ENCODE measurements at places on chromosomes 2 and 18.

DNA sequence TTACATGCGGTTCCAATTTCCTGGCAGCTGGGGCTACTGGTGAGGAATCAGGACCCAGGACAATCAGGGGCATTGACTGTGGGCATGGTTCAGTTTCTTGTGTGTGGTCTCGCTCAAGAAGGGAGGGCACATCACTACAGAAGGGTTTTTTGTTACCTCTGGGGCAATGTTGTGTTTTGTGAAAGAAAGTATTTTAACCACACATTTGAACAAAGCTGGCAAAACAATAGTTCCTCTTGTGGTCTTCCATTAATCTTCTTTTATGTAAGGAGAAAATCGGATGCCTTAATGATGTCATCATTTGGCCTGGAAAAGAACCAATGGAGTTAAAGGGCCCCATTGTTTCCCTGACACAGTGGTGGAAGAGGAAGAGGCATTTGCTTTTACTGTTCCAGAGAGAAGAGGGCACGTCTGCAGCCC lies 197.4 kb downstream of the SH3BP4 start:
- DNase-seq, result no peak

DNA sequence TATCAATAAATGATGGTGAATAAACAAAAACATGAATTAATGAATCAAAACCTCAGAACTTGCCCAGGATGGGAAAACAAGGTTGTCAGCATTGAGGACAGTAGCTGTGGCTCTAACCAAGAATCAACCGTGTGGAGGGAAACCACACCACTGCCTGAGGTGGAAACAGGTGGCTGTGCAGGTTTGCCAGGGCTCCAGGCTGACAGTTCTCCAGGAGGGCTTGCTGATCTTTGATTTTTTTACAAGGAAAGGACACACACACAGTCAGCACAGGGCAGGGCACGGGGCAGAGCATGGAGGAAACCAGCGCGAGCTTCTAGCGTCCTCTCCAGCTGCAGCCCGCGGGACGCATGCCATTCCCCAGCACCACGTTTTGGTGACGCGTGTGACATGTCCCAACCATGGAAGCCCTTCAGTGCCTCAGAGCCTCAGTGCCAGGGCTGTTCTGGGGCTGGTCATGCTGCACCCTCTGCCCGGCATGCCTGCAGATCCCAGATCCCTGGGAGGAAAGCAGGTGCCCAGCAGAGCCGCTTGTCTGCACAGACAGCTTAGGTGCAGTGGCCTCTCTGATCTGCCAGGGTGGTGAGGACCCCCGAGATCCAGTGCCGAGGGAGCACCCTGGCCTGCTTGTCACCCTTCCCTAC lies 15.8 kb upstream of the AGXT start:
- no peak for DNase-seq

DNA sequence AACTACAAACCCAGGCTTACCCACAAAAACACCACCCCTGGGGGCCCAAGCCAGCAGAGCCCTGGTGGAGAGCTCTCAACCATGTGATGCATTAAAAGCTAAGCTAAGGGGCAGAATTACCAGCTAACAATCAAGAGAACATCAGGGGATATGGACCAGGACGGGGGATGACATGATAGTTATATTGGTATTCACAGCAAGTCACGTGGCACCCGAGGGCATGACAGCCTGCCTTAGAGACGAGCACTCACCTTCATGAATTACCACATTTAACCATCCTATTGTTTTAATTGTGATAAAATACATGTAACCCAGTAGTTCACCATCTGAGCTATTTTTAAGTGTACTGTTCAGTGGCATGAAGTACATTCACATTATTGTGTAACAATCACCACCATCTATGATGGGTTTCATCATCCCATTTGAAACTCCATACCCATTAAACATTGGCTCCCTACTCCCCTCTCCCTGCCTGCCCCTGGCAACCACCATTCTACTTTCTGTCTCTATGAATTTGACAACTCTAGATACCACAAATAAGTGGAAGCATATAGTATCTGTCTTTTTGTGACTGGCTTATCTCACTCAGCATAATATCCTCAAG lies 245.6 kb downstream of the ANAPC1 start:
- DNase-seq, result no peak

DNA sequence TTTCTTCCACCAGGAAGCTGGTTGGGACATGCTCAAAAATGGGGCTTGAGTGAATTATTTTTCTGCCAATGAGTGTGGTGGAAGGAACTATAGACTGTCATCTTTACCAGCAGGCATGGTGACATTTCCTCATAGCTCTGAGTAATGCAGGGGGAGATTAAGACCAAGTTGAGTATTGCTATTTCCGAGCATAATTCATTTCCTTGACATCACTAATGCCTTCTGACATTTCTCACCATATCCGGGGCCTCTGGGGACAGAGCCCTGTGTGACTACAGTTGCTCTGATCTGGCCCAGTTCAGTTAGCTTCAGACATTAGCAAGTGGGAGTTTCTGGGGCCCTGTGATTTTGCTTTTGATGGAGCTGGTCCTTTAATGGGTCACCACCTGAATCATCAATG lies 410.4 kb downstream of the MEIS1 start:
- no peak for DNase-seq

- DNase-seq, result no peak
Observed at GRCh38 chr2:191552066-191552465, 125.9 kb upstream of the NABP1 start.

- DNase-seq, result no peak
Observed at GRCh38 chr2:47819834-47820233, 36.9 kb downstream of the MSH6 start.

DNA sequence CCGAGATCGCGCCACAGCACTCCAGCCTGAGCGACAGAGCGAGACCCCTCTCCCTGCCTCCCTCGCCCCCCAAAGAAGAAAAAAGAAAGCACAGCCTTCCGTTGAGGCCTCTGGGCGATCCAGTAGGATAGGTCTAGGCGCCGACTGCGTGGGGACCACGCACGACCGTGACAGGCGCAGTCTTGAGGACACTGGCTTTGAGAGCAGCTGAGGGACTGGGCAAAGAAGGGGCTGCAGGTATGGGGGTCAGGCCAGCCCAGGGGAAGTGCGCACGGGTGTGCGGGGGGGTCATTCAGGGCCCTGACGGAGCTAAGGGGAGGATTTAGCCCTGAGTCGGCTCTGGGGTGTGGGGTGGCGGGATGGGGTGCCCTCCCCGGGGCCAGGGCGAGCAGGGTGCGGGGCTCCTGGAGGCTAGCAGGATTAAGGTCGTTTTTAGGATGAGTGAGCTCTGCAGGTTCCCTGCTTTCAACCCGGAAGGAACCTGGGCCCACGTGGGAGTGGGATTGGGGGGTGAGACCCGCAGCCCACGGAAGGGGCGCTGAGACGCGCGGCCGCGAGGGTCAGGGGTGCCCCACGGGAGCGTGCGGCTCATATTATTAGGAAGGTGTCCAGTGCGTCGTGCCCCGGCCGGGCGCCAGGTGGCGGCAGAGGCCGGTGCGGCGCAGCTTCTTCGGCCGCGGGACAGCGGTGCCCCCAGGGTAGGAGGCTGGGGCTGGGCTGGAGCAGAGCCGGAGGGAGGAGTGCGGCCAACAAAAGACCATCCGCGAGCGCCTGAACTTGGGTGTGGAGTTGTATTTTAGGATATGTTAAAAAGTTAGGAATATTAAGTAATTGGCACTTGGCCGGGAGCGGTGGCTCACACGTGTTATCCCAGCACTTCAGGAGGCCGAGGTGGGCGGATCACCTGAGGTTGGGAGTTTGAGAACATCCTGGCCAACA lies 20.5 kb upstream of the ZNF236 start:
- peak; percentile 63 for DNase-seq

DNA sequence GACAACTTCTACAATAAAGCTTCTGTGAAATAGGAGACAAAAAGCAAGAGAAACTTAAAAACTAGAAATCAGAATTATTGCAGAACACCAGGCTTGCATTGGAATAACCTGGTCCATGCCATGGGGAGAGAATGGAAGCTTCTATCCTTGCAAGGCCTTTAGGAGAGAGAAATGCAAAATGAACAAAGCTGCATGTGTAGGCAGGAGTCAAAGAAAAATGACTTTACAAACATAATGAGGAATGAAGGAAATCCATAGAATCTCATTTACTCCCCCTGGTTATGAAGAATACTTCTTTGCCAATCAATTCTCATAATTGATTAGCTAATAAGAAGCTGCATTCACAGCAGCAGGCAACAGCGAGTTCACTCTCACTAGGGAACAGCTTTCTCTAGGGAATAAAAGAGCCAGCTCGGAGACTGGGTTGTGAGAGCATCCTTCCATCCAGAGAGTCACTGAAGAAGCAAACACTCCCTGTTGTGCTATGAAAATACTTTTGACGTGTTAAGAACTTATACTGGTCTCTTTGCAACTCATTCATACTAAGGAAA lies 235.9 kb upstream of the LRATD1 start:
- no peak for DNase-seq

GRCh38 chr2:125925891-125926546 lies 729.9 kb upstream of the GYPC start:
- DNase-seq, result no peak

DNA sequence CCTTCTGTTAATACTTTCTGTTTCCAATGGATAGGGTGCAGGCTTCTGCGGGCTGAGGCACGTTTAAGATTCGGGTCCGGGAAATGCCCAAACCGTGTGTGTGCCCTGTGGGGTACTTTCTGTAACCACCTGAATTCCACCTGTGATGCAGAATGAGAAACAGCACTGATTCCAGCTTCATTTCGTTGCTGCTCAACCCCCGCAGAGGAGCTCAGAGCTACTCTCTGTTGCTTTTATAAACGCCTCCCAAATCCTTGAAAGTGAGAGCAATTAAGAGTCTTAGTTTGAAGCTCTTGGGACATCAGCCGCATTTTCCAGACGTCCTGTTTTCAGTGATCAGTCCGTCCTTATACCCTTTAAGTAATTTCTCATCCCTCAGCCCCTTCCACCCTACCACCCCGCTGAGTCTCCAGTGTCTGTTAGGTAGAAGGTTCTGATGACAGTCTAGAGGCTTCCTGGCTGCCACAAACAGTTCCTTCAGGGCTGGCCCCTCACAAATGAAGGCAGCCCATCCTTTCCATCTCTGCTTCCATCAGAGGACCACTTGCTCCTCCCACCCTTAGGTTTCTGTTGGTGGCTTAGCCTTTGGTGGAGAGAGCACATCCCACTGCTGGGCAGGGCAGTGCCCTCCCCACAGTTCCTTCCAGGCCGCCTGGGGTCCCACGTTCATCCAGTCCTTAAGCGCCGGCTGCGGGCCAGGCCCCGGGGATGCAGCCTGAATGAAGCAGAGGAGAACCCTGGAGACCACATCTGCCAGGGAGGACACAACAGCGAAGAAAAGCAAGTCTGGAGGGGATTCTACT lies 230.1 kb downstream of the SEPTIN10 start:
- no peak for DNase-seq

DNA sequence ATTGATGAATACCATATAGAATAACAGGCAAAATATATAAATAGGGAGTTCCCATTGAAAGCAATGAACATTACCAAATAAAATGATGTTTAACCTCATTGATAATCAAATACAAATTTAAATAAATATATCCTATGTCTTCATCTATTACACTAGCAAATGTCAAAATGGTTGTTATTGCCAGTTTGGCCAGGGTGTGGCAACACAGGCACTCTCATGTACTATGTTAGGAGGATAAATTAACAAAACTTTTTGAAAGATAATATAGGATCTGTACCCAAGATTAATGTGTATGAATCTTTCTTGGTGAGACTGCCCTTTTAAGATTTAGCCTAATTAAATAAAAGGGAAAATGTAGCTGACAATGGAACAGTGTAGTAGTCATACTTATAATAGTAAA lies 659.3 kb downstream of the ERBB4 start:
- no peak for DNase-seq

DNA sequence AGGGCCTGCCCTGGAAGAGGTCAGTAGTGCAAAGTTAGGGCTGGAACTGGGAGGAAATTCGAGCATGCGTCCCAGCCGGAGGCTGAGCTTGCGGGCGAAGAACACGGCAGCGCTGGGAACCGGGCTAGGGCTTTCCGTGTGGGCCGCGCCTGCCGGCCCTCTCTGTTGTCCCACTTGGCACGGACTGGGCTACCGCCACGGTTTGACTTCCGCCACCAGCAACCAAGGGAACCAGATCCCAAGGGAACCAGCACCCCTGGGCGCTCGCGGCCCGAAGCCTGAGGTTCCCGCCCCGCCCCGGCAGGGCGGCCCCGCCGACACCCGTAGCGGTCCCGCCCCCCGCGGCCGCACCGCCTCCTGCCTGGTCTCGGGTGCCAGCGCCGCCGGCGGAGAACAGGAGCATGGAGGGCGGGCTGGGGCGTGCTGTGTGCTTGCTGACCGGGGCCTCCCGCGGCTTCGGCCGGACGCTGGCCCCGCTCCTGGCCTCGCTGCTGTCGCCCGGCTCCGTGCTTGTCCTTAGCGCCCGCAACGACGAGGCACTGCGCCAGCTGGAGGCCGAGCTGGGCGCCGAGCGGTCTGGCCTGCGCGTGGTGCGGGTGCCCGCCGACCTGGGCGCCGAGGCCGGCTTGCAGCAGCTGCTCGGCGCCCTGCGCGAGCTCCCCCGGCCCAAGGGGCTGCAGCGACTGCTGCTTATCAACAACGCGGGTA lies at the start of gene SPR:
Gene SPR, plus strand, starts transcription at position 377 of the 708 bp plus-strand sequence. Its CDS starts 25 bp downstream, at position 402.
- DNase-seq, result peak; percentile 76

DNA sequence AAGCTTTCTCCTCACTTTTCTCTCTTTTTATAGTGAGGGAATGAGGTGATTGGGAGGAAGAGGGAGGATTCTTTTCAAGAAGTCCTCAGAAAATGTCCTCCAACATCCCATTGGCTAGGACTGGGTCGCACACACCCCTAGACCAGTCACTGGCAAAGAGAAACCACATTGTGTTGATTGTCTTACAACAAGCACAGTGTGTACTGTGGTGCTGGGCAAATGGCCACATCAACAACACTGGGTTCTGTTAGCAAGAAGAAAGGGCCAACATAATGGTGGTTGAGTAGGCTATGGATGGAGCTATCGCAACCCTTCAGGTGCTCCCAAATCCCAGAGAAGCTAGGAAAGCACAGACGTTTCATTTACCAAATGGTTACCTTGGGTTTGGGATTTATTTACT lies 18.7 kb upstream of the PTPN4 start:
- DNase-seq, result no peak

- no peak for DNase-seq
Observed at GRCh38 chr18:2884706-2885285, 38.0 kb downstream of the EMILIN2 start.

GRCh38 chr18:44537526-44537925 lies 143.2 kb upstream of the SETBP1 start:
- no peak for DNase-seq

DNA sequence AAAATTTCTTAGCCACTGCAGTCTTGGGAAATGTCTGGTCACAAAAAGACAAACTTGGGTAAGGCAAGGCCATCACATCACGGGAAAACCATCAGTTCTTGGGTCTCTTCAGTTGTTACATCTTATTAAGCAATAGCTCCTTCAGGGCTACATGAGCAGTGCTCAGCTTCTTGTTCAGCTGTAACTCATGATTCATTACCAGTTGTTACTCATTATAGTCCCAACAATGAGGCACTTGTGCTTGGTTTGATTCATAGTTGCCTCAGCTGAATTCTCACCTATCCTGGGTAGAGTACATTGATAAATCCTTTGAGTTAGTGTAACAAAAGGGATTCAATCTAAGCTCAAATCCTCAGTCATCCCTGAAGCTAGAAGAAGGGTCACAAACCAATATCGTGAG lies 102.4 kb upstream of the DCC start:
- no peak for DNase-seq

DNA sequence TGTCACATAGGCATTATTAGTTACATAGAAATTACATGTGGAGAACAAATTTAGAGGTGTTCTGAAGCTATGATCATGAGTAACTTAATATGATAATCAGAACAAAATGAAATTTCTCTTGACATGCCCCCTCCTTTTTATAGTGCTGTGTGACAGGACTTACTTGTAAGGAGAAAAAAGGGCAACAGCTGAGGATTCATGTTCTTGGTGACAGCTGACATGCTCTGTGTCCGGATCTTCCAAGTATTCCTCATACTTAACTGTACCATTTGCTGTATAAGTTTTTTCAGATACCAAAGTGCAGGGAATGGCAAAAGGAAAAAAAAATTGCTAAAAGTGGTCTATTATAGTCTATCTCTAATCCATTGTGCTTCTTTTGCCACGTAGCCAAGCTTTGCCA lies 3.5 kb upstream of the MYL1 start:
- DNase-seq, result no peak
